NCI-H1105 treated with DMSO at 0.1 percent for 48 hours (cell line): ENCODE measurements at places on chromosomes 3 and 15.
A peak's percentile ranks its signal among the peaks of the same experiment; 100 is the strongest.

DNA sequence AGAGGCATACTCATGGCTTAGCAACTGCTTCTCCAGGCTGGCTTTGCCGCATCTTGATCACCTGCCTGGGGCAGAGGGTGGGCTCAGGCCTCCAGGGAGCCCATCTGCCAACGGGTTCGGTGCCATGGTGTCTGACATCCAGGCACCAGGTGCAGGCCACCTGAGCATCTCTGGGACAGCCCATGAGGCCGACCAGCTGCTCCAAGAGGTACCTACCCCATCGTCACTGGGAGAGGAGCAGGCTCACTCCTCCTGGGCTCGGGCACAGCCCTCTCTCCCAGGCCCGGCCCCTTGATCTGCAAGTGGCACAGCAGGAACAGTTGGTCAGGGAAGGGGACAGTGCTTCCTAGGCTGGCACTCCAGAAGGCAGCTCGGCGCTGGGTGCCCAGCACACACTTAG, 21.9 kb downstream of the TPRA1 start:
- peak; percentile 48 for DNase-seq

DNA sequence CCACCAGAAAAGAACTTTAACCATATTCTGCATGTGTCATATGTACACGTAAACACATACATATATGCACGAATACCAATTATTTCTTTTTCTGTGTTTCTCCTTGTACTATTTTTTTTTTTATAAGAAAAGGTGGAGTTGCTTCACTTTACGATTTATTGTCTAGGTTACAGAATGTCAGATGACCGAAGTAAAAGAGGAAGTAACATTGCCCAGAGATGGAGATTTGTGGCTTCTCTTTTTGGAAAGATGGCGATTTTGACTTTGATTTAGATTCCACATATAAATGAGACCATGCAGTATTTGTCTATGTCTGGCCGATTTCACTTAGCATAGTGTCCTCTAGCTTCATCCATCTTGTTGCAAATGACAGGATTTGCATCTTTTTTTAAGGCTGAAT, 293.1 kb downstream of the SV2B start:
- no peak for DNase-seq

DNA sequence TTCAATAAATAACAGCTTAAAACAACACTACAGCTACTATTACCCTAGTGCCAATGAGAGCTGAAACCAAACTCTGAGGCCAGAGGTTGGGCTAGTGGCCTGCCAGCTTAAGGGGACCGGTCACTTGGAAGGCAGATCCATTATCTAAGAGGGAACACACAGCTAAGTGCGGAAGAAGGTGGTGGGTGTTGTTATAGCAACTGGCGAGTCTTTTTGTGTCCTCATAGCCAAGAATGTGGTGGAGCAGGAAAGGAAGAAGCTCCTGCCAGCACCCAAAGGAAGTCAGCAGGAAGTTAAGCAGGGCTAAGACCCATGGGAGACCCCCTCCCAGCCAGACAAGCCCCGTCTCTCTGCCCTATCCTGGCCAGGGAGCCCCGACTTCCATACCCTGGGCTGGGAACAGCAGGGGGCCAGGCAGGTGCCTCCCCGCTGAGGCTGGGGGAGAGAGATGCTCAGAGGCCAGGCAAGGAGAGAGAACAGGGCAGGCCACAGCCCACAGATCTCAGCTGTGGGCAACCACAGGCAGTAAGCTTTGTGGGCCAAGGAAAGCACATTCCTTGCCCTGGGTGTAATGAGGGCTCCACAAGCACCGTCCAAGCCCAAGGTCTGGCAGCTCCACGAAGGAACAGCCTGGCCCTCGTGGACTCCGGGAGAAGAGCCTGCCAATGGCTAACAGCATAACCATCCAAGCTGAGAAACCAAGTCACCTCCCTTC, 34.0 kb upstream of the HRH1 start:
- DNase-seq = no peak

- no peak for DNase-seq
Measured at GRCh38 chr3:124156866-124157712, 165.2 kb upstream of the ROPN1 start.

- DNase-seq = no peak
Measured at GRCh38 chr3:53843195-53844177, 2.7 kb downstream of the CHDH start.

DNA sequence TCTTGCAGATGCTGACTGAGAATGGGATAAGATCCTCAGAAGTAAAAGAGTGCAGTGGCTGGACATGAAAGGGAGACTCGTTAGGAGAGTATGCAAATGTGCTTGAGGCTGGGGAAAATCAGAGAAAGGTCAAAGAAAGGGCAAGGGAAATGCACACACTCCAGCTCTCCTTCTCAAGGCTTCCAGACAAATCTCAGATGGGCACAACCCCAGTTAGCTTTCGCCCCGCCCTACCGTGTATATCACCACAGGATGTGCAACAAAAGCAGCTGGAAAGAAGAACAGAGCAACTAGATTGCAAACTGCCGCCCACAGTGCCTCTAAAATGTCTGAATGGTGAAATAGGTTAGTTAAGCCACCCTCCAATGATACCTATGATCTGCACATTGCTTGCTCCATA, 63.9 kb downstream of the CERS3 start:
- DNase-seq = no peak

DNA sequence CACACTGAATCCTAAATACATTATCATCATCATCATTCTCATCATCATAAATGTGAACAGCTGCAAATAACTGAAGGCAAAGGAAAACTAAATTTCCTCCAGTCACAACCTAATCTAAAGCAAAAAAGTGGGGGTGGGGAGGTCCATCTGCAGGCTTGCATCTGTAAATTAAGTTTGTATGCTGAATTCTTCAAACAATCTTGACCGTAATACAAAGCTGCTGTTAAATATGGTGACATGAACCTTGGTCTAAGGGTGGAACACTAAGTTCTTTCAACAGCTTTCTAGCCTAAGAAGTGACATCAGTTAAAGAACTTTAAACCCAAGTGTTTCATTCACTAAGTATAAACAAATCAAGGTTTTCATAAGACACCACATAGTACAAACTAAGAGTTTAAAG, 4.3 kb downstream of the LRRFIP2 start:
- DNase-seq = no peak

- DNase-seq = no peak
Measured at GRCh38 chr3:16064642-16065414, 109.7 kb upstream of the GALNT15 start.

- DNase-seq = peak; percentile 66
Measured at GRCh38 chr3:71583566-71584393, at the start of gene FOXP1. FOXP1 (minus strand) TSS chr3:71583728; CDS start chr3:71198381, 385,347 bp downstream.

DNA sequence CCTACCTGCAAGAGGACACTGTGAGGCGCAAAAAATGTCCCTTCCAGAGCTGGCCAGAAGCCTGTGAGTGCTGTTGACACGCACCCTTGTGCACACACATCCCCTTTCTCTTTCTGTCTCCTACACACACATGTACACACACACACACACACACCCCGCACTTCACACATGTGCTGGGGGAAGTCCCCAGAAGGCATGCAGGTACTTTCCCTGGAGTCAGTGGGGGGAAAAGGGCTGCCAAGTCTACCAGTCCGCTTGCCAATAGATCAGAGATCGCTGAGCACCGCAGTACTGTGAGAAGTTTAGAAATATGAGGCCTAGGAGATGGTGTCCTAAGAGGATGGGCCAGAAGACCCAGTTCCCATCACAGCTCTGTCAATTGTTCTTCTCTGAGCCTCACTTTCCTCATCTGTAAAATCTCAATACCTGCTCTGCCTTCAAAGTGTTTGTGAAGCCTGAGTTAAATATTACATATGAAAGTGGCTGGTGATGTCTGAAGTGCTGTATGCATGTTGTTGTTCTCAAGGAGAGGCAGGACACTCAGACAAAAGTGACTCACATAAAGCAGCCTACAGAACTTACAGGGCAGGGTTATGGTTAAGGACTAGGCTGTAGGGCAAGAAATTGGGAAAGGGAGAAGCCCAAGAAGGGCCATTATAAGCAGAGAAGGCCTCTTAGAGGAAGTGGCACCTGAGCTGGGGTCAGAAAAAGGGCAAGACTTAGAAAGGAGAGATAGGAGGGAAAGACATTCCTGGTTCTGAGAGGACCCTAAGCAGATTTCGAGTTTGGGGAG, 6.8 kb downstream of the IL17RE start:
- DNase-seq = no peak

DNA sequence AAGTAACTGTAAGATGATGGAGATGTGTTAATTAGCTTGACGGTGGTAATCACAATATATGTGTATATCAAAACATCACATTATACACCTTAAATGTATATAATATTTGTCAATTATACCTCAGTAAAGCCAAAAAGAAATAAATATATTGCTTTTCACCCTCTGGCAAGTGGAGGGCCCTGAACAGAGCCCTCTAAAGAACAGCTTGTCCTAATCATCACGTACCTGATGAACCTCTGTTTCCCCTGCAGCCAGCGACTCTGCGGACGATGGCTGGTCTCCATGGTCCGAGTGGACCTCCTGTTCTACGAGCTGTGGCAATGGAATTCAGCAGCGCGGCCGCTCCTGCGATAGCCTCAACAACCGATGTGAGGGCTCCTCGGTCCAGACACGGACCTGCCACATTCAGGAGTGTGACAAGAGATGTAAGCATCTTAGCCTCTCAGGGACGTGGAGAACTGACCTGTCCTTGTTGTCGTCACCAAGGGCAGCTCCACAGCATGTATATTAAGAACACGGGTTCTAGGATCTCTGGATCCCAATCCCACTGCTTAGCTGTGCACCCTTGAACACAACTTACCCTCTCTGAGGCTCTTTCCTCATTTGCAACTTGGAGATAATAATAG, 6.3 kb downstream of the THBS1 start:
- no peak for DNase-seq

GRCh38 chr3:123286308-123287023, 84.7 kb downstream of the SEC22A start:
- no peak for DNase-seq

DNA sequence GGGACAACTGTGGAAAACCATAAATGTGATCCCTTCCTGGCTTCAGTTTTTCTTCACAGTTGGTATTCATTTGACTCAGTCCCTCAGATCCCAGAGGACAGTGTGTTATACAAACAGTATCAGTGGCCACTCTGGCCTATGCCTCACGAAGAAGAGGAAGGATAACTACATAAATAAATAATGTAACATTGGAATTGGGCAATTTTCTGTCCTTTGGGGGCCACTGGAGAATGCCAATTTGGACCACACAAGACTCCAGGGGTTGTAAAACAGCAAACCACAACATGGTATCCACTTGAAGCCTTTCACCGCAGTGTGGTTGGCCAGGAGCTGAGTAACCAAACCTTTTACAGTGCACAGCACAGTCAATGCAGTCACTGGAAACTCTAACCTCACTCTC, 1077.0 kb downstream of the ROBO2 start:
- DNase-seq = no peak

DNA sequence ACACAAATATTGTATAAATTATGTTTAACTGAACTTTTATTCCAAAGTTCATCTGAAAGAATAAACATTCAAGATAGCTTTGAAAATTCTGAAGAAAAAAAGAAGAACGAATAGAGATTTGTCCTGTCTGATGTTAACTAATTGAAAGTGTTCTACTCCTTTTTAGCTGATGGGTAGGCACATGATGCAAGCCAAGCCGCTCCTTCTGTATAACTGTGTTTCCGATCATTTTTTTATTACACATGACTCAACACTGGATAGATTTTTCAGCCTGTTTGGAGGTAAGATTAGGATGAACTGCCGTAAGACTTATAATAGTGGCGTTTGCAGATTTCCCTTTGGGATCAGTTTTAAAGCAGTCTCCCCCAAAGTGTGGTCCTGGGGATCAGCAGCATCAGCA, 19.0 kb downstream of the NSUN3 start:
- DNase-seq = no peak

- no peak for DNase-seq
Measured at GRCh38 chr15:44315126-44315525, 26.6 kb downstream of the GOLM2 start.

- DNase-seq = no peak
Measured at GRCh38 chr3:46105306-46105919, 78.1 kb upstream of the XCR1 start.

GRCh38 chr3:135897715-135898114, 67.8 kb upstream of the PPP2R3A start:
- no peak for DNase-seq

DNA sequence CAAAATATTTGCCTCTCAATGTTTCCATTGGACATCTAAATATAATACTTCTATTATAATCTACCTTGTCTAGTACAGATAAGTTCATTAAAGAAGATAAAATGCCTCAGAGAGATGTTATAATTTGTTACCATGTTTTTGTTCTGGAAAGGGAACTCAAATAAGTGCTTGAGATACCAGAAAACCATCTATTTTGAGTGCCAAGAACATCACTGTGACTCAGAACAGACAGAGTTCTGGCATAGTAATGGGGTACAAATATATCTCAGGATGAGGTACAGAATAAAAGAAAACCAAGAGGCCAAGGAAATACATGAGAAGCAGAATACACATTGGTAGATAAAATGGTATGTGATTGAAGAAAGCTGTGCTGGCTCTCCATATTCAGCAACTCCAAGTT, 58.9 kb downstream of the IMPG2 start:
- no peak for DNase-seq

DNA sequence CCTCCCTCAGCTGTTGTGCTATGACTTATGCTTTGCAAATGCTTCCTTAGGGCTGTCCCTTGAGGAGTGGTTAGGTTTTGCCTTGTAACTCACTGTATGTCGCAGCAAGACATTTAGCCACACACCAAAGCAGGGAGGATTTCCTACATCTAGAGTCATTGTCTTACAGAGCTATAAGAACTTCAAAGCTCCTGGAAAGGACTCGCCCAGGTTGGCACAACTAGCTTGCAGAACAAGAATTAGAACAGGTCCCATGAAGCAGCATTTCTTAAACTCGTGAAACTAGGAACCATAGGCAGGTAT, 19.4 kb upstream of the ACAP2 start:
- no peak for DNase-seq

- DNase-seq = no peak
Measured at GRCh38 chr3:18618723-18619122, 193.6 kb upstream of the SATB1 start.

DNA sequence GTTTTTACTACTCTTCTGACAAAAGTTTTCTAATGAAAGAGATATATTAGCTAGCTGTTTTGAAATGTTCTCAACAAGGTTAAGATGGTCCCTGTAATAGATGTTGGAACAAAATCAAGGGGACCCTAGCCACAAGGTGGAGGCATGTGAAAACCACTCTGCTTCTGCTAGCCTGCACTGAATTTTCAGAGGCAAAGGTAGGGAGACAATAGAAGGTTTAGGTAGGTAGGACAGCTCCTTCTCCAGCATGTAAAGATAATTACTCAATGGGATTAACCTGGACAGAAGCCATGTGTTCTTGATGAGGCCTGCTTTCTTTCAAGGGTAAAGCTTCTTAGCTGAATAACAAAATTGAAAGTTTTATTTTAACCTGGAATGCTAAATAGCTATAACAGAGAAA, 333.5 kb downstream of the LSAMP start:
- DNase-seq = peak; percentile 15

- no peak for DNase-seq
Measured at GRCh38 chr3:16546186-16547010, 32.9 kb upstream of the RFTN1 start.

DNA sequence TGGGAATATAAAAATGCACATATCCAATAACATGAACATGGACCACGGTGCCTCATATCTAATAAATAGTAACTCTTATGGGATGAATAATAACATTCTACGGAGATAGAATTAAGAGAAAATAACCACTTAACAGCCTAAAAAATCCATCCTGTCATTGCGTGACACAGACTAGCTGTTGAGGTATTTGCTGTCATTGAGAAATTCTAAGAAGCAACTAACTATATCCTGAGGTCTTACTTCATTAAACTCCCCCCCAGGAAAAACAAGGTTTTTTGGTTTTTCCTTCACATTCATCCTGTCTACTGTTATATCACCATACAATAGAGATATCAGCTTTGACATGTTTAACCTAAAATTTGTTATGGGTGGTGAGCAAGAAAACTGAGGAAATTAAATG, 14.3 kb downstream of the CEP152 start:
- no peak for DNase-seq

GRCh38 chr15:76514282-76514681, 177.7 kb downstream of the ISL2 start:
- peak; percentile 86 for DNase-seq
